ENCODE measurements at places on chromosomes 2 and 18.

GRCh38 chr18:75173125-75173432 is 35.9 kb downstream of the PTGR3 start:
- DNase-seq: peak; percentile 29

- DNase-seq: no peak
Measured at GRCh38 chr2:89763581-89764485, 1072.4 kb downstream of the RPIA start.

DNA sequence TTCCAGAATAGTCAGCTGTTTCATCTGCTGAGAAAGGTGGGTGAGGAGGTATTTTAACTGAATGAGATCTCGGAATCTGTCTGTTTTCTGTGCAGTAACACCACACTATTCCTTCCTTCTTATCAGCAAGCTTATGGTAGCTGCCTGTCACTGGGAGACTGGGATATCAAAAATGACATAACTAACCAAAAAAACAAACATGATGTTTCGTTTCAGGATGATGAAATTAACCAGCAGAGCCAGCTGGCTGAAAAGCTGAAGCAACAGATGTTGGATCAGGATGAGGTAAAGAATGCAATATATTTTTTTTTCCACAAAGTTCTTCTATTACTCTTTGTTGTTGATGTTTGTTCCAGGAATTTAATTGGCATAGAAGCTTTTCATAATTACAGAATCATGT is 59.8 kb upstream of the LYPD6B start:
- DNase-seq: no peak

GRCh38 chr2:134252092-134252750 is 1.7 kb upstream of the MGAT5 start:
- DNase-seq: no peak

- no peak for DNase-seq
Measured at GRCh38 chr2:167905668-167906067, 341.7 kb downstream of the STK39 start.

DNA sequence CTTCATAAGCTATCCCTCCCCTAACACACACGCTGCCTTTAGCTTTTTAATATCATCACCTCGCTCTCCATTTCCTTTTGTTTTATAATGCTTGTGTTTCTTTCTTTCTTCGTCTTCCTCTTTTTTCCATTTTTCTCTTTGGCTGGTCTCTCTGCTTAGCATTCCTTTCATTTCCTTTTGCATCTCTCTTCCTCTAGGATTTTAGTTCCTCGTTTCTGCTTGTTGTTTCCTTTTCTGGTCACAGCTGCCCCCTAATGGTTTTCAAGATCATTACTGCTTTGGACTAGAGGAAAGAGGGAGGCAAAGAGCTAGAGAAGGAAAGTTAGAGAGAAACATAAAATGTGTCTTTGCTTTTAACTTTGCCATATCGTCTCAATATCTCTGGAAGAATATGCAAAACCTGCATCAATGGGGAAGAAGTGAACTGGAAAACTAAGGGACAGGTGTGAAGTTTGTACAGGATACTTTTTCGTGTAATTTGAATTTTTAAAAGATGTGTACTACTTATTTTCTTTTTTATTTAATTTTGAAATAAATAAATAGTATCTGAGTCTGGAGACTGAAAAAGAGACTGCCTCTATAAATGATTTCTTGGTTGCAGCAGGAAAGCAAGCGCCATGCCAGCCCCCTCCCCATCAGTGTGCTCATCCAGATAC is 6.3 kb upstream of the NRP2 start:
- DNase-seq: peak; percentile 37

GRCh38 chr2:166351319-166351718 is 24.4 kb downstream of the SCN9A start:
- DNase-seq: no peak

DNA sequence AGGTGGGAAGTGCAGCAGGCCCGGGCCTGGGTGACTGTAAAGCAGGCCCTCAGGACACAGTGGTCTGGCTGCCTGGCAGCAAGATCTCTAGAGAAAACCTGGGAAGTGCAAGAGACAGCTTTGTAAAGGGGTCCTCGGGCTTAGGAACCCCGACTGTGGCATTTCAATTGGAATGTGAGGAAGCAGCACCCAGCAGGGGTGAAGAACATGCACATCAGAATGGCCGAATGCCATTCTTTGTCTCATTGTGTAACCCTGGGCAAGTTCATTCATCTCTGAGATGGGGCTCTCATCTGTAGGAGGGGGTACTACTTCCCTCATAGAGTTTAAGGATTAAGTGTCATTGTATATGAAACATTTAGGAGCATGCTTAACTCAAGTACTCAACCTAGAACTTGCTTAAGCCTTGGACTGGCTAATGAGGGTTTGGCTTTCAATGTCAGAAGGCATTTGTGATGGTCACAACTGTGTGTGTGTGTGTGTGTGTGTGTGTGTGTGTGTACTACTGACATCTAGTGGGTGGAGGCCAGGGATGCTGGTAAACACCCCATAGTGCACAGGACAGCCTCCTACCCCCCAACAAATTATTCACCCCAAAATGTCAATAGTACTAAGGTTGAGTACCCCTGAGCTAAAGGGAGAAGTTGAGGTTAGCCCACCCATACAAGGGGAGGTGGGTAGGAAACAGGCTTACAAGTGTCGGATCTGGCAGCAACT is 29.3 kb downstream of the MEX3C start:
- no peak for DNase-seq

- no peak for DNase-seq
Measured at GRCh38 chr2:3465844-3466481, 53.4 kb downstream of the ADI1 start.

DNA sequence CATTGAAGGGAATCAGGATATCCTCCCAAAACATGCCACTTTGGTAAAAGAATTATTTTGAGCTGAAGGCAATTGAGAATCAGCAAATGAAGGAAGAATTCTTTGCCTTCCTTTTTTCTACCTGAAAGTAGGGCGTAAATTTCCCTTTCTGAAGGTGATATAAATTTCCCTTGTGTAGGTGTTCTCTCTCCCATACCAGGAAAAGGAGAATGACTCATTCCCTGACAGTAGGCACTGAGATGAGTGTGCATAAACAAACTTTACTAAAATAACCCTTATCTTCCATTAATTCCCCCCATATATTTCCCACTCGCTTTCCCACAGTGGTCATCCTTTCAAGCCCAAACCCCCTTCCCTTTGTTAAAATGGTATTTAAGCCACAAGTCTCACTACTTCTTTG is 1339.0 kb downstream of the LRP1B start:
- DNase-seq: no peak

GRCh38 chr2:157874348-157874747 is 1.8 kb downstream of the ACVR1 start:
- DNase-seq: no peak

Data from CD4-positive, alpha-beta T cell treated with Interleukin-17A for 1 hour (primary cell).